ENCODE measurements at places on chromosomes 16 and 17.
A peak's percentile ranks its signal among the peaks of the same experiment; 100 is the strongest.

DNA sequence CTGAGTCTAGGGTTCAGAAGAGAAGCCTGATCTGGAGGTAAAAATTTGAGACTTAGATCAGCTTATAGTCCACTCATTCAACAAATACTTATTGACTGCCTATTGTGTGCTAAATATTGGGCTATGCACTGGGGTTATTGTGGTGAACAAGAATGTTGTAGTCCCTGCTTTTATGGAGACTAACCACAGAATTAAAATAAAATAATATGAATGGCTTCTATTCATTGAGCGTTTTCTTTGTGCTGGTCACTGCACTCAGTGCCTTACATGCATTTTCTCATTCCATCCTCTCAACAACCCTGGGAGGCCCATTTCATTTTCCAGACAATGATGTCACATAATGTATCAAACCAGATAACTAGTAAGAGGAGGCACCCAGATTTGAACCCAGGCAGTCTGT, 4.8 kb downstream of the NEK8 start:
- DNase-seq, result no peak

DNA sequence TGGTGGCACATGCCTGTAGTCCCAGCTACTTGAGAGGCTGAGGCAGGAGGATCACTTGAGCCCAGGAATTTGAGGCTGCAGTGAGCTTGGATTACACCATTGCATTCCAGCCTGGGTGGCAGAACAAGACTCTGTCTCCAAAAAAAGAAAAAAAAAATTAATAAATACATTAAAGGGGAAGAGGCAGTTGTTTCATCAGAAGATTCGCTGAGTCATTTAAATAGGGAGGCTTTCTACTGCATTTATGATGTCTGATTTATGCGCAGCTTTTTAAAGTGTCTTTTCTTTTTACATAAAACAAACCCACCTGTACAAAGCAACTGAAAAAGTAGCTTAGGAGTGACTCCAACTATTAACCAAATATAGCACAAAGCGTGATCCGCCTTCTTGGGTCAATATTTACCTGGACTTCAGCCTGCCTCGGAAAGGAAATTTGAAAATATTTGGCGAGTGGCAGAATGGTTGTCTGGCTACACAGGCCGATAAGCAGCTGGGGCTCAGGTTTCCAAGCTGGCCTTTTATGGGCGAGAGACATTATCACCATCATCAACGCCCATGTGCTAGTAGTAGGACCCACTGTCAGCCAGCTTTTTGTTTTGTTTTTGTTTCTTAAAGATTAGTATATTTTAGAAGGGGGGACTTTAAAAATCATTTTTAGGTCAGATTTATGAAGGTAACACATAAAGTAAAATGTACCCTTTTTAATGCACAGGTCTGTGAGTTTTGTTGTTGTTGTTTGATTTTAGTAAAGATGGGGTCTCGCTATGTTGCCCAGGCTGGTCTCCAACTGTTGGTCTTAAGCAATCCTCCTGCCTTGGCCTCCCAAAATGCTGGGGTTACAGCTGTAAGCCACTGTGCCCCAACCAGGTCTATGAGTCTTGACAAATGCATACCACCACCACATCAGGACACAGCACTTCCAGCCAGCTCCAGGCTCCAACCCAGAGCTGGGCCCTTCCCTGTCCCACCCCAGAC, 42.5 kb upstream of the RASD1 start:
- no peak for DNase-seq

DNA sequence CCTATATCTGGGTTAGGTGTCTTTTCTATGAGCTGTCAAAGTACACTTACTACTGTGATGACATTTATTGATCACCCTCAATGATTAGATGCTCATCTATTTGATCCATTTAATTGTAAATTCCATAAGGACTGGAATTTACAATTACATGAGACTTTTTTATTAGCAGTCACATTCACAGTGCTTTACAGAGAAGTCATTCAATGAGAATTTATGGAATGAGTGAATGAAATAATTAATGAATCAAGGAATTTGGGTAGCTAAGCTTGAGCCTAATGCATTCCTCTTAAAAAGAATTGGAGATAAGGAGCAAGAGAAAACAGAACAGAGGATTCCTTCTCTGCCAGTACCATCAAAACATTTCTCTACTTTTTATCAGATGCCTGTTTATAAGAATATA, 1437.5 kb upstream of the CDH8 start:
- no peak for DNase-seq

DNA sequence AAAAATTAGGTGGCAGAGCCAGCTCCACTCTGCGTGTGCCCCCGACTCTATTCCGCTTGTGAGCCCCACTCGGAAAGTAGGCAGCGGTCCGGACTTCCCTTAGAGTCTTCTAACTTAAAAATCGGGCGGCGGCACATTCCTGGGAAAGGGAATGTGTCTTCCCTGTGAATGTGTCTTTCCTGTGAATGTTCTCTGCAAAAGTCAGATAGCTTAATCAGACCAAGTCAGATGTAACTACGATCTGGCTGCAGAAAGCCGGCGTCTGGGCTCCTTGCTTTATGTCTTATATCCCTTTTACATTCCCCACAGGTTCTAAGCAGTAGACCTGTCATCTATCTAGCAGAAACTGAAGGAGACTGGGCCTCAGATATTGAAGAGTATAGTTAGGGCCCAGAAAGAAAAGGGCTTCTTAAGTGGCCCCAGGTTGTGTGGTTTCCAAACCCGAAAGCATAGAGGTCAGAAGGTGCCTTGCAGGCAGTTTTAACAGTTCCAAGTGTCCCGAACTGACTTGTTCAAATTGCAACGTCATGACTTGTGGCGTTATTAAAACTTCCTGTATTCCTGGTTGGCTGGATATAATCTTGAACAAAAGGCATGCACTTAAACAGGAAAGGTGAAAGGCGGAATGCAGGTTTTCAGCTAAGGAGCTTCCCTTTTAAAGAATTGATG, 601 bp downstream of the PHKB start:
- DNase-seq, result peak; percentile 22

GRCh38 chr17:38451840-38452529, 23.7 kb downstream of the ARHGAP23 start:
- no peak for DNase-seq

- no peak for DNase-seq
These were observed 61.5 kb upstream of the B4GALNT2 start for GRCh38 chr17:49071106-49071505.

DNA sequence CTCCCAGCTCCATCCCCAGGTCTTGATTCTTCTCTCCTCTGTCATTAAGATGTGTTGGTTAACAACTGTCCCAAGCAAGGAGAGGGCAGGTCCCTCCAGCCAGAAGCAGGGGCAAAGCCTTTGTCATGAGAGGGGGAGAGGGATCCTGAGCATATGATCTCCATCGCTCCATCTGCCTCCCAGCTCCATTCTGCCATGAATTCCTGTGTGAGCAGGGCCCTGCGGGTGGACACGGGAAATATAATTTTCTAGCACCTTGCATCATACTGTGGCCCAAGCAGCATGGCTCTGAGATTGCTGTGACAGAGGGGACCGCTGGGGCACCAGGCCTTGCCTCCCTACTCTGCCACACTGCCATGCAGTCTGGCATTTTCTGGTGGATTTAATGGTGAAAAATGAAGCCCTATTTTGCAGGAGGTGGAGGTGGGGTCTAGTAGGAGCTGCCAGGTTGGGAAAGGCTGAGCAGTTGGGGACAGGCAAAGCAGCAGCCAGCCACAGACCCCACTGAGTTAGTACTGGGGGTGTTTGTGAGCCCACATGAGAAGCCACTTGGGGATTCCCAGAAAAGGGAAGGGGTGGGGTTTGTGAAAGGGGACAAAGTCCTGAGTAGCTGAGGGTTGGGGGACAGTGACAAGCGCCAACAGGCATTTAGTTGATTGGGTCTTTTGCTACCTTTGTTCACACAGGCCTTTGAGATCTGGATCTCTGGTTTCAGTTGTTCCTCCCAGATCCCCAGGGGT, 16.4 kb downstream of the TMEM238L start:
- DNase-seq, result no peak

- no peak for DNase-seq
These were observed 3.8 kb upstream of the DCXR start for GRCh38 chr17:82041144-82041814.

GRCh38 chr16:3907586-3907985, 27.1 kb upstream of the CREBBP start:
- DNase-seq, result no peak

Data from epithelial cell of proximal tubule (primary cell).